ENCODE measurements at places on chromosomes 1 and 21.

- no peaks in the 10 kb centered on the region for H3K36me3 ChIP-seq
- H3K4me3 ChIP-seq: no peak overlapping the region
These were observed 62.5 kb downstream of the WDR64 start for GRCh38 chr1:241714321-241715218.

- no peaks in the 10 kb centered on the region for H3K27me3 ChIP-seq
- H3K4me3 ChIP-seq: no peak overlapping the region
- H3K4me1 ChIP-seq: no peaks in the 10 kb centered on the region
- H3K36me3 ChIP-seq: no peaks in the 10 kb centered on the region
These were observed 88.0 kb downstream of the HHAT start for GRCh38 chr1:210416681-210417080.

GRCh38 chr1:173212952-173213491 is 5.9 kb upstream of the TNFSF4 start:
- H3K27ac ChIP-seq: no peak overlapping the region
- no peak overlapping the region for H3K4me3 ChIP-seq
- no peak for DNase-seq
- H3K27me3 ChIP-seq: no peaks in the 10 kb centered on the region
- H3K4me1 ChIP-seq: no peaks in the 10 kb centered on the region

GRCh38 chr1:37692834-37693175 is 489 bp downstream of the CDCA8 start:
- peak overlapping the region; percentile 41 for H3K27ac ChIP-seq
- peak overlapping the region; percentile 79 for H3K4me3 ChIP-seq
- H3K36me3 ChIP-seq: no peaks in the 10 kb centered on the region
- DNase-seq: no peak

DNA sequence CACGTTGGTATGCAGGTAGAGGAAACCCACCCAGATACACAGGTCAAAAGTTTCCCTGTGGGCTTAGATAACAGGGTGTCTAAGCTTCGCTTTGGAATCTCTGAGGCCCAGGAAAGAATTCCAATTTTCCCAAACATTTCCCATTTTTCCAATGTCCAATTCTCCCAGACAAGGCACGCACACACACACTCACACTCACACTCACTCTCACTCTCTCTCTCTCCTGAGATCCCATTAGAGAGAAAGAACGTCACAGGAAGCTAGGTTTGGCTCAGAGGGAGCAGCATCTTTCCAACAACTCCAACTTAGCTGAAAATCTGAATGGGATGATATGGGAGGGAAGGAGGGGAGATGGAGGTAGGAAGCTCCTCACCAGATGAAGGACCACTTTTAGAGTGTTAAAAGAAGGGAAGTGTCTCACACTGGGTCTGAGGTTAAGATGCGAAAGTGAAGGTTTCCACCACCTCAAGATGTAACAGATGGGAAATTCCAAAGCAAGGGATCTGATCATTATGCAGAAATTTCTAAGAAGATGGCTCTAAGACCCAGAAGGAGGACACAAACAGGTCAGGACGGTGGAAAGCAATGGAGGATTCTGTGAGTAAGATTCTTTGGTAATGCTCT is 63.5 kb downstream of the GNG12 start:
- H3K4me1 ChIP-seq: peaks cover 5% of the 10 kb centered on the region
- DNase-seq: no peak
- H3K36me3 ChIP-seq: no peaks in the 10 kb centered on the region
- H3K4me3 ChIP-seq: no peak overlapping the region

GRCh38 chr1:203175237-203175826 is at the start of gene MYBPH:
Gene MYBPH, minus strand, starts transcription at chr1:203175826. Its CDS starts 71 bp downstream, at chr1:203175755.
- H3K4me1 ChIP-seq: no peaks in the 10 kb centered on the region
- H3K36me3 ChIP-seq: no peaks in the 10 kb centered on the region
- no peaks in the 10 kb centered on the region for H3K27me3 ChIP-seq
- H3K4me3 ChIP-seq: no peak within 1 kb of the TSS
- H3K27ac ChIP-seq: no peak within 1 kb of the TSS
- no peak for DNase-seq

GRCh38 chr1:28135371-28136168 is 40.9 kb downstream of the PTAFR start:
- H3K4me3 ChIP-seq: no peak overlapping the region
- no peak for DNase-seq
- no peaks in the 10 kb centered on the region for H3K27me3 ChIP-seq
- no peaks in the 10 kb centered on the region for H3K36me3 ChIP-seq
- H3K4me1 ChIP-seq: no peaks in the 10 kb centered on the region

GRCh38 chr1:155126556-155127104 is 1.0 kb upstream of the EFNA1 start:
- no peak overlapping the region for H3K27ac ChIP-seq
- H3K27me3 ChIP-seq: peaks cover 9% of the 10 kb centered on the region
- H3K4me3 ChIP-seq: peak overlapping the region; percentile 50
- peaks cover 35% of the 10 kb centered on the region for H3K4me1 ChIP-seq
- no peaks in the 10 kb centered on the region for H3K36me3 ChIP-seq

DNA sequence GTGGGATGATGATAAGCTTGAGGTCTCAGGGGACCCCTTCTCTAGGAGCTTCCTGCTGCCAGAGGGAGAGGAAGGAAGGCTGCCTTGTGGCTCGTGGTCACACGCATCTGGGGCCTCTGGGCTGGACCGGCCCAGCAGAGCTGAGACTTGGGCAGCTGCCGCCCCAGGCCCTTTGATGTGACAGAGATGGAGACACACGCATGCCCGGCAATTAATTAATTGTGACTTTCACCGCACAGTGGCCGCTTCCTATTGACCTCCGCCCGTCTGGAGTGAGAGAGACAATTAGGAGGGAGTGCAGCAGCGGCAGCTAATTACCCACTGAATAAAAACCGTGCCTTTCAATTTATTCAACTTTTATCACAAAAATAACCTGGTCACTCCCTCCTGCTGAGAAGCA is 16.6 kb upstream of the C1QA start:
- H3K4me1 ChIP-seq: no peaks in the 10 kb centered on the region
- no peak for DNase-seq
- no peak overlapping the region for H3K27ac ChIP-seq
- H3K4me3 ChIP-seq: no peak overlapping the region

DNA sequence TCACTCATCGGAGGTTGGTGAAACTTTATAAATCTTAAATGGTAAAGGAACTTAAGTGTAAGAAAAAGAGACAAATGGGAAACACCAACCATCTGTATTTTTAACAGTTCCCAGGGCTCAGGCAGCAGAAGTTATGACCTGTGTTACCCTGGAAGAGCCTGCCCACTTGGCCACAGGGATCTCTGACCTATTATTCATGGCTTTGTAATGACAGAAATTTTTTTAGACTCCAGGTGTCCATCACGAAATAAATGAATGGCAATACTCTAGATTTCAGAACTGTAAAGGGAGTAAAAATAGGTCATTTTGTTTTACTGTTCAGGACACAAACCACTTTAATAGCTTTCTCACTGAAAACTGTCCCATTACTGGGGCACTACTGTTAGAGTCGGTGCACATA is 389.8 kb downstream of the VAV3 start:
- no peak overlapping the region for H3K4me3 ChIP-seq
- no peaks in the 10 kb centered on the region for H3K4me1 ChIP-seq
- no peaks in the 10 kb centered on the region for H3K27me3 ChIP-seq
- no peak for DNase-seq
- peaks cover 10% of the 10 kb centered on the region for H3K36me3 ChIP-seq
- H3K27ac ChIP-seq: no peak overlapping the region

- DNase-seq: no peak
- no peaks in the 10 kb centered on the region for H3K4me1 ChIP-seq
- H3K36me3 ChIP-seq: no peaks in the 10 kb centered on the region
- H3K4me3 ChIP-seq: no peak overlapping the region
These were observed 570.1 kb upstream of the CXADR start for GRCh38 chr21:16942703-16943102.

- H3K27ac ChIP-seq: no peak overlapping the region
- H3K4me1 ChIP-seq: peaks cover 17% of the 10 kb centered on the region
- H3K27me3 ChIP-seq: no peaks in the 10 kb centered on the region
These were observed 19.6 kb downstream of the CCSAP start for GRCh38 chr1:229323201-229323600.

GRCh38 chr1:17258116-17258757 is 9.3 kb downstream of the PADI3 start:
- no peak overlapping the region for H3K27ac ChIP-seq
- H3K4me1 ChIP-seq: no peaks in the 10 kb centered on the region
- DNase-seq: no peak
- no peaks in the 10 kb centered on the region for H3K36me3 ChIP-seq
- no peaks in the 10 kb centered on the region for H3K27me3 ChIP-seq
